ENCODE measurements at places on chromosomes 6 and 20.

DNA sequence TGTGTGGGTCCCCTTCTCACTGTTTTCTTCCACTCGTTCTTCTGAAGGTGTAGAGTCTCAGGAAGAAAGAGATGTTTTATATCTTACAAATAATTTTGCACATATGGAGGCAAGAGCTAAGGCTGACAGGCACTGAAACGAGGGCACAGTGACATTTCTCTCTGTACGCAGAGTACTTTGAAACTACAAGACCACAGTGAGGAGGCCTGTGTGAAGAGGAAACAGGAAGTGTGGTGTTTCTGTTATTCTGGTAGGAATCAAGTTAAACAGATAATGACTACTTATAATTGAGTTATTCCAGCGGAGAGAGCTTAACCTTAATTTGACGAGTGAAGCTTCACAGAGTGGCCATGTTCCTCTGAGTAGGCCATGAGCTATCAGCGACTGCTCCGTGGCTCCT is 4.8 kb downstream of the CDH4 start:
- no peak for DNase-seq

DNA sequence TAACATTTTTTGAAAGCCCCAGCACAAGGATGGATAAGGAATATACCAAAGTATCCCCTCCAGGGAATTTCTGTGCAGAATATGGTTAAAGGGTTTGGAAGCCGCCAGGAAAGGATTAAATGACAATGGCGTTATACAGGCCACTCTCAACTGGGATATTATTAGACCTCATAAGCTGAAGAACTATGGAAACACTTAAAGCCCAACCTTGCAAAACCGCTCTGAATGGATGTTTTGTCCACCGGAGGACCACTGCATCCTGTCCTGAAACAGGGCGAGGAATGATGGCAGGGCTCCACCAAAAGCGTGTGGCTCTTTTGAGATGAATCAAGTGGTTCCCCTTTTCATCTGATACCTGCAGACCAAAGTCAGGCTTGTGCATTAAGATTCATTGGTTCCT is 32.4 kb downstream of the NFATC2 start:
- DNase-seq = peak; percentile 80

DNA sequence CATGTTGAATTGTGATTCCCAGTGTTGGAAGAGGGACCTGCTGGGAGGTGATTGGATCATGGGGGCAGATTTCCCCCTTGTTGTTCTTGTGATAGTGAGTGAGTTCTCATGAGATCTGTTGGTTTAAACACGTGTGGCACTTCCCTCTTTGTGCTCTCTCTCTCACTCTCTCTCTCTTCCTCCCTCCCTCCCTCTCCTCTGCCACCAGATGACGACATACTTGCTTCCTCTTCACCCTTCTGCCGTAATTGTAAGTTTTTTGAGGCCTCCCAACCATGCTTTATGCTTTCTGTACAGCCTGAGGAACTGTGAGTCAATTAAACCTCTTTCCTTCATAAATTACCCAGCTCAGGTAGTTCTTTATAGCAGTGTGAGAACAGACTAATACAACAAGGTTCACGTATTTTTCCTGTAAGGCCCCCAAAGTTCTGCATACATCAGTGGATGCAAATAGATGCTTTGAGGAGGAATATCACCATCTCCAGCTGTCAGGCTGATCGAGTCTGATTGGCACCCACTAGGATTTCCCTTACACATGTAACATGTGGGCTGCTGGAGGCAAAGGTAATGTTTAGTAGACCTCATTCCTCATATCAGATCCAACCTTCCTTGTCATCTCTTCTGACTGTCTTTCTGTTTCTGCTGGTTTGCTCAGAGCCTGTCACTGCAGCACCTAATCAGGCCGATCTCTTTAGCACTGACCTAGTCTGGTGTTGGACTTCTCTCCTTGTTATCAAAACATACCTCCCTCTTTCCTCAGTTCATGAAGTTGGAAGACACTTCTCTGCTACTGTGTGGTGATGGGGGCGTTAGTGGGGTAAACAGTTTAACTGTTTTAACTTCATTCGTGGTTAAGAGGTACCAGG is 54.3 kb upstream of the BACH2 start:
- DNase-seq = no peak

DNA sequence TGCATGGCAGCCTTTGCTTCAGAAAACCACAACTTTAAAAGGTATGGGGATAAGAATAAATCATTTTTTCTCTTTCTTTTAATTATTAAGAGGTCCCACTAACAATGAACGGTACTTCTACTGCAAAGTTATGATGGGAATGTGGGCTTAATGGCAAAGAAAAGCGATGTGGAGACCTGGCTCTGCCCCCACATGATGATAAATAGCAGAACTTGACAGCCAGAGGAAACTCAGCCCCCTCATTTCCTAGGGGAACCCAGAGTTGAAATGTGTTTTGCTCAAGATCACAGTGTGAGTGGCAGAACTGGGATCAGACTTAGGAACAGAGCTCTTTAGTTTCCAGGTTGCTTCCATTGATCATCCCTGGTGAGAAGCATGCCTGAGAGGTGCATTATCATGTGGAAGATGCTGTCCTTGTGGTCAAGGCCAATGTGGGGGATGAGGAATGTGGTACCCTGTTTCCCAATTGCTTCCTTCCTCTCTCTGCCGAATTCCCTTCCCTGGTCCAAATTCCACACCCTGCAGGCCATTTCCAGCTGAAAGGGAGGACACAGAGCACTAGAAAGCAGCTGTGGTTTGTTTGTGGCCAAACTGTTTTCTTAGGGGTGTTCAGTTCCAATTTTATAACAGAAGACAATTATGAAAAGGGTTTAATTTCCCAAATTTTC is 66.0 kb downstream of the BACH2 start:
- no peak for DNase-seq

DNA sequence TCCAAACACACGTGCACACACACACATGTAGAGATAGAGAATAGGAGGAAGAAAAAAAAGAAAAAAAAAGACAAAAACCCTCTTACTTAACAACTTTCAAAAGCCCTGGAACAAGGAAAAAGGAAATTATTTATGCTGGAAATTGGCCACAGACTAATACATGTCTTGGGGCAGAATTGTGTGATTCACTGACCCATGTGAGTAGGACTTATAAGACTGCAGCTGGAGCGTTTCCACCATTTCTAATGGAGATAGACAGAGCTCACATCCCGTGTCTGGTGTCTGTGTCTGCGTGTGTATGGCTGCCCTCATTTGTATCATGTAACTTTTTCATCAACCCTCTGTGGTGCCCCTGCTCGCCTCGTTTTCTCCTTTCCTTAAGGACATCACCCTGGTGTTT is 99.8 kb upstream of the PDE10A start:
- no peak for DNase-seq

- no peak for DNase-seq
Measured at GRCh38 chr6:41677124-41677921, 39.1 kb downstream of the MDFI start.

GRCh38 chr6:40640599-40641227 is 53.5 kb upstream of the LRFN2 start:
- DNase-seq = no peak

DNA sequence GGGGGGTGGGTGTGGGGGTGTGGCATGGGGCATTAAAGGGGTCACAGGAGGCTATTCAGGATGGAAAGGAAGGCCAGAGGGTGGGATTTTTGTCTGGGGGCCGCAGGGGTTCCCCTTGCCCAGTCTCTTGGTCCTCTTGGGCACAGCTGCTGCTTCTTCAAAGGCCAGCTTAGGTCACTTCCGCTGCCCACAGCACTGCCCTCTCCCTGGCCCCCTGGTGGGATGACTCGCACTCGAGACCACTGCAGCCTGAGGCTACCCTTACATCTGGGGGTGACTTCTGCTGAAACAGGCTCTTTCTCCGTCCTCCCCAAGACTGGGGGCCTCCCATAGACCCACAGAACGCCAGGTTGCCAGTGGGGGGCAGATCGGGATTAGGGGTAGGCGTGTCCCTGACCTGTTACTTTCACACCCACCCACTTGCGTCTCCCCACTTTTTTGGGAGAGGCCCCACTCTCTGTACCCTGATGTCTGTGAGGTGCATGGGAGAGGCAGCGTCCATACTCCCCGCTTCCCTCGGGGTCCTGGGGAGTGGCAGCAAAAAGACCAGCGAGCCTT is 1.3 kb downstream of the LKAAEAR1 start:
- no peak for DNase-seq

- no peak for DNase-seq
Measured at GRCh38 chr6:9984607-9985006, 430.3 kb downstream of the TFAP2A start.

DNA sequence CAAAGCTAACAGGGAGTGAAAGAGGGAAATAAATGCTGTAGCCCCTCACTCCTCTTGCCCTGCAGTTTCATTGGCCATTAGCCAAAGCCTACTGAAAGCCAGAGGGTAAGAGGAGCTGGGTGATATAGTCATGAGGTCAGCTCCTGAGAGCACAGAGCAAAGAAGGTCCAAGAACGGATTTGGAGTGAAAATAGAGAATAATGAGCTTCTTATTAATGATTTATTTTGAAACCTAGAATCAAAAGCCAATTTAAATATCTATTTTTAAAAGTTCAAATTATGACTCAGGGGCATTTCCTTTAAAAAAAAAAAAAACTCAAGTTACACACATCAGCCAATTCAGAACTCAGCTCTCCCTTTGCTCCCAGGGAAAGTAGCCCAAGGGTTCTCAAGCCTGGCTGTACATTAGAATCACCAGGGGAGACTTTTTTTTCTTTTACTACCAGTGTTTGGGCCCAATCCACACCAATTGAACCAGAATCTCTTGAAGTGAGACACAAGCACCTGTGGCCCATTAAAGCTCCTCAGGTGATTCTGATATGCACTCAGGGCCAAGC is 79.1 kb downstream of the SNAP25 start:
- DNase-seq = no peak

DNA sequence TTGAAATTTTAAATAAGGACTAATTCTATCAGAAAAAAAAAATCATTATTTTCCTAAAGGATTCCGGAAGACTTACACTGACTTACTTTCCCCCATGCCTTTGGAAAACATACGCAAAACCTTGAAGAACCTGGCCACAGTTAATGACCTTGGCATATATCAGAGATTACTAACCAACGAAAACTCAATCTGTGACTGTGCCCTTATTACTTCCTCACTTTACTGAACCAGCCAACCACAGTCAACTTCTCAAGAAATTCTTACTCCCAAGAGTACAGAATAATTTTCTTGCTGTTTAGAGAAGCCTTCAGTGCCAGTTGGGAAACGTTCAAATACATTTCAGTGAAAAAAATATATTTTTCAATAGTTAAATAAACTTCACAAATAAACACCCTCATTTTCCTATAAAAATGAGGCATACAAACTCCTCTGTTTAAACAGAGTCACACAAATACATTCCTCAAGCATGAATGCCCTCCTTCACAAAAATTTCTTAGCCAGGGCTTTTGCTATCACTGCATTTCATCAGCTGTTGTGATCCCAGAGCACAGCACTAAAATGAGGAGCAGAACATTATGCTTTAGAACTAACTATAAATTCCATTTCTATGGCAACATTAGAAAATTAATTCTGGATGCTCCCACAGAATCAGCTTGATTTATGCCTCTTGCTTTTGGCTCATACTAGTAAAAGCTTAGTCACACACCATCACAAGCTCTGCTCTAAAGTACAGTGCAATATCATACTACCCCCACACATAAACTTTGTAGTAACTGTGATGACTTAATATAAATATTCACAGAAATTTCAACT is 117.6 kb downstream of the DST start:
- DNase-seq = no peak

DNA sequence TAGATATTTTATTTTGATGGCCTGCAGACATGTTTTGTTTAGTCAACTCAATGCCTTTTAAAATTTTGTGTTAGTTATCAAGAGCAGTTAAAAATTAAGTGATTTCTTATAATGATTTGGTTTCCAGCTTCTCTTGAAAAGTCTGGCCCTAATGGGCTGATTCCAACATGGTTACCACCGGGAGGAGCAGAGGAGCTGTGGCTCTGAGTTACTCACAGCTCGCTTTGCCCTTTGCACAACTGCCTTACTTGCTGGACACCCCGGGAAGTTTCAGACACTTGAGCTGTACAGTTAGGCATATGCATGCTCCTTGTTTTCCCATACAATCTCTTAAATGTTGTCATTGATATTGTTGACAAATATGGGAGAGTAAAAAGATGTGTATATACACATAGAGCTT is 173.1 kb upstream of the MMS22L start:
- no peak for DNase-seq

DNA sequence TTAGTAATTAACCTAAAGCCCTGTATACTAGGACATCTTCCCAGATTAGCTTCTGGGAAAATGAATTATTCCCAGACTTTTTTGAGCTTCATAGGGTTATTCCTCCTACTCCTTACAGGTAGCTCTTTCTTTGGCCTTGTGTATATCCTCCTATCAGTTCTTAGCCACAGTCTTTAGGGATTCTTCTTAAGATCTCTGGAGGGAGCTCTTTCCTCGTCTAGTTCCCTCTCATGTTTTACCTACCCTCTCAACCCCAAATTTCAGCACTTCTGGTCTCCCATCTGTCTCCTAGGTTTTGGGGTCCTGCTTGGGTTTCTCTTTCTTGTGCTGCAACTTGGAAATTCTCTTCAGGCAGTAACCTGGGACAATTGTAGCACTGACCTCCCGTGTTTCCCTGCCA is 46.4 kb upstream of the SLC35B3 start:
- DNase-seq = no peak

DNA sequence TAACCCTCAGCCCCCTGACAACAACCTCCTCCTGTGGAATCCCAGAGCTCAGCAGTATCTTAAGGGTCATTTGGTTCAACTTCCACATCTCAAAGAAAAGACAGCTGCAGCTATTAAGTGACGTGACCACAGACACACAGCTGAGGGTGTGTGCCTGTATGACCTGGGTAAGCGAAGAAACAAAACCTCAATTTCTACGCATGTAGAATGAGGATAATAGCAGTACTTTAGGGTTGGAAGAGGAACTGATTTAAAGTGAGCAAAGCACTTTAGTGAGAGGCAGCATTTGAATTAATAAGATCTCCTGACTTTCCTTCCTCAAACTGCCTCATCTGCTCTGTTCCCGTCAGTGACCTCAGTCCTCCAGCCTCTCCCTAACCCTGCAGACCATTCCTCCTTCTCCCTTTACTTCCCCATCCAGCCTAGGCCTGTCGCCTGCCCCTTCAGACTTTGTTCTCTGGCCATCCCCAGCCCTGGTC is 6.8 kb upstream of the ARMC2 start:
- no peak for DNase-seq

DNA sequence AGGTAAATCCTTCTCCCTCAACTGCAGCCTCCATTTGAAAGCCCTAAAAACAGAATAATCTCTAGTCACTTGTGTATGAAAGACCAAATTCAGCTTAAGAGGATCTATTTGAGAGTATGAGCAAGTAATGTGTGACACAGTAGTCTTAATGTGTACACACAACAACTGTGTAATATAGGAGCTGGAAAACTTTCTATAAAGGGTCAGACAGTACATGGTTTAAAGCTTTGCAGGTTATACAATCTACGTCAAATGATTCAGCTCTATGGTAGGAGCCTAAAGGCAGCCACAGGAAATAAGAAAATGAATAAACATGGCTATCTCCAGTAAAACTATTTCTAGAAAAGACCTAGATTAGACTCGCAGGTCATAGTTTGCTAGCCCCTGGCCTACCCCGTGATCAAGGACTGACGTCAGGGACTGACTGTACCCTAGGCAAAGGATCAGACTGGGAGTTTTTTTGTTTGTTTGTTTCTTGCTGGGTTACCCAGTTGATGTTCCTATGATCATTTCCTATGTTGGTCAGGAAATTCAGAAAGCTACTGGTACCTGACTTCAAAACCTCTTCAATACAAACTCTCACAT is 39.7 kb downstream of the BTBD9 start:
- DNase-seq = no peak

All from HAP-1 (cell line).